ENCODE measurements at places on chromosomes 6 and 20.

DNA sequence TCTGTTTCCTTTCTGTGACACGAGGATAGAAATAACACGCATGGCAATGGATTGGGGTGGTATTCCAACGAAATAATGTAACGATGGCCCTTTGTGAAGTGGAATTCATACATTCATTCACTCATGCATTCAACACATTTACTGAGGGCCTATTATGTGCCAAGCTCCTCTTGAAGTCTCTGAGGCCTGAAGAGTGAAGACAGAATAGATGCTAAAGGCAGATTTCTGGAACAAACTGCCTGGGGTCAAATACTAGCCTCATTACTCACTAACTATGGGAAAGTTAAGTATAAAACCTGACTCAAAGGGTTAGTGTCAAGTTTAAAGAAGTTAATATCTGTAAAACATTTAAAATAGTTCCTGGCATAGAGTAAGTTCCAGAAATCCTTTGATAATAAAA, 279.6 kb upstream of the SULF2 start:
- DNase-seq: no peak

- peak; percentile 25 for DNase-seq
Observed at GRCh38 chr6:108117427-108118358, 43.2 kb upstream of the OSTM1 start.

GRCh38 chr6:5747379-5747778, 259.3 kb downstream of the NRN1 start:
- DNase-seq: no peak

DNA sequence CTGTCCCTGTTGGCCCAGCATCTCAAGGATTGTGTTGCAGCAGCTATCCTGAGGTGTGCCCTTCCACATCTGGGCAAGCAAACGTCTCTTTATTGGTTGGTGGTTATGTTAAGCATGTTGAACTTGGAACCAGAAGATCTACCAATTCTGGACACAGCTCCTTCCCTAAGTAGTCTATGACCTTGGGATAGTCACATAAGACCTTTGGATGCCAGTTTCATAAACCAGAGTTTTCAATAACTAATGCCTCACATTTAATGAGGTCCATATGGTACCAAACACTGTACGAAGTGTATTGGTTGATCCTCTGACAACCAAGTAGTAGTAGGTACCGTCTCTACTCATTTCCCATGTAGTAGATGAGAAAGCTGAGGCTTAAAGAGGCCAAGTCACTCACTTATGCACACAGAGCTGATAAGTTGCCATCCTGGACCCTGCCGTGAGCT, 3.7 kb downstream of the CYP24A1 start:
- no peak for DNase-seq

DNA sequence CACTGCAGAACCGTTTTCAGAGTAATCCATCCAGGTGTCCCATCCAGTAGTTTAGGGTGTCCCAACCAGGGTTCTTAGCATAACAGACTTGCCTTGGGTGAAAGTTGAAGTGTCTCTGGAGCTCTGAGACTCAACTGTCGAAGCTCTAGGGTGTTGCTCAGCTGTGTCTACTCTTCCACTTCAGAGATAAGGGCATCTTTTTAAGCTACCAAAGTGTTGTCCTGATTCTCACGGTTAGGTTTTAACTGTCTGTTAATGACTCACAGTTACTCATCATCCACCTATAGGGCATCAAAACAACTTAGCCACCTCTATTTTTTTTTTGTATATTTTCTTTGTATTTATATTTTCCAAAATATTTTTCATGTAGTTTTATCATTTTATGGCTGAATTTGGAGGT, 36.9 kb upstream of the TBX18 start:
- DNase-seq: no peak

GRCh38 chr6:143755301-143755744, 77.6 kb downstream of the PHACTR2 start:
- DNase-seq: no peak

DNA sequence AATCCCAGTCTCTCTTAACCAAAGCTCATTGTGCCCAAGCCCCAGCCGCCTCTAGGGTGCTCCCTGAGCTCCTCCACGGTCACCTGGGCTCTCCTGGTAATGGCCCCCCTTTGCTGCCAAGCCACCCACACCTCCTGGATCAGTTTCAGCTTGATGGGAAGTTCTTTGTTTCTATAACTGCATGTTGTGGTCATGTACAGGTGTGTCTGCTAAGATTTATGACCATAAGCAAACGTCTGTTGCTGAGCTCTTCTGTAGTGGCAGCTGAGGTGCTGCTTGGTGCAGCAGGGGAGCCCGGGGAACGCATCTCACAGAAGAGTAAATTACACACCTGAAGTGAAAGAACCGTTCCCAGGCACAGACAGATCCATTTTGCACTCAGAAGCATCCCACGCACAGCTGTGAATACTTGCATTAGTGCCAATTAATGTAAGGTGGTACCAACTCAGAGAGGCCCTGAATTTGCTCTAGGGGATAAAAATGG, 194.6 kb upstream of the ARID1B start:
- no peak for DNase-seq

DNA sequence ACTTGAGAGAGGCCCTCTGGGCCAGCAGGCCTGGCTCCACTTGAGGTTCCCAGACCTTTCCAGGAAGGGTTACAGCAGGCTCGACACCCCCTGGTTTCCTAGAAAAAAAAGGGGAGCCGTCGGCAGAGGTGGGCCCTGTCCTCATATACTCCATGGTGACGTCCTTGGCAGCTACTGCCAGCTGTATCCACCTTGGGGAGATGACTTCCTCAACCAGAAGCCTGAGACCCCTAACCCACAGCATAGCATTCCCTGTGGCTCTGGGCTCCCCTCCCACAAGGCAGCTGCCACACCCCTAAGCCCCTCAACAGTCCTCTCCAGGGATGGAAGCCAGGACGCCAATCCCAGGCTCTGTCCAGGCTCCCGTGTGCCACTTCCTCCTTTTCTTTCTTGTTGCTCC, 294.8 kb downstream of the CDC5L start:
- DNase-seq: no peak

- no peak for DNase-seq
Observed at GRCh38 chr20:52012079-52012478, 179.5 kb downstream of the ZFP64 start.

- DNase-seq: no peak
Observed at GRCh38 chr6:110557199-110557598, 80.8 kb upstream of the SLC22A16 start.

DNA sequence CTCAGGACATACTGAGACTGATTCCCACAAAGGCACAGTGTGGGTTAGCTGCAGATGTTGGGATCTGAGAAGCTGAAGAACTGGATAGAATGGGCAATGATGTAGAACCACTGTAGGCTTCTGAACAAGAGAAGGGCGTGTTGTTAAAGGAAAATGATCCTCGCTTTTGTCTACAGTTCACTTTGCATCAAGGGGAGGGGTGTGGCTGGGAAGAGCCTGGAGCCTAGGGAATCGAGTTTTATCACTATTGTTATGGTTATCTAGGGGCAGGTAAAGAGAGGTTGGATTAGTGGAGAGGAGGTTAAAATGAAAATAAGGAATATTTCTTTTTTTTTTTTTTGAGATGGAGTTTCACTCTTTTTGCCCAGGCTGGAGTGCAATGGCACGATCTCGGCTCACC, 768.1 kb downstream of the KIF16B start:
- DNase-seq: no peak

- no peak for DNase-seq
Observed at GRCh38 chr6:130513770-130514169, 148.0 kb downstream of the TMEM200A start.

- no peak for DNase-seq
Observed at GRCh38 chr6:29603930-29604329, 19.0 kb downstream of the OR2H2 start.

GRCh38 chr6:97147421-97147820, 135.6 kb downstream of the MMS22L start:
- no peak for DNase-seq

- no peak for DNase-seq
Observed at GRCh38 chr20:8133851-8134451, 1.9 kb downstream of the PLCB1 start.

DNA sequence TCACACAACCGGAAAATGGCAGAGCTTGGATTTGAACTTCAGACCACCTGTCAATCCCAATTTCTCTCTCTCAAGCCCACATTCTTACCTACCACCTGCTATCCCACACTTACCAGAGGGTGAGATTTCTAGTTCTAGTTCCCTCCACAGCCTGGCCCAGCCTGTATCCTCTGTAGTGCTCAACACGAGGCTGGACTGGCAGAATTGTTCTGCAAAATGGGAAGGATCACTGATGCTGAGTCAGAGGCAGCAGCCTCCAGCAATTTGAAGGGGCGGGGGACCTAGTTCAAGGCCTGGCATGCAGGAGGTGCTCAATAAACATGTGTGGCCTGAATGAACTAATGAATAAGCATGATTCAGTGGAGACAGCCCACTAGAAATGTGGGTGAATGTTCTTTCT, 53.6 kb upstream of the TTPAL start:
- DNase-seq: no peak

- DNase-seq: no peak
Observed at GRCh38 chr6:162973980-162974379, 246.2 kb downstream of the PACRG start.

GRCh38 chr6:40054602-40055001, 120.3 kb upstream of the MOCS1 start:
- no peak for DNase-seq

GRCh38 chr20:6732001-6732447, 35.5 kb upstream of the BMP2 start:
- peak; percentile 87 for DNase-seq

GRCh38 chr6:55052846-55053245, 121.5 kb upstream of the HCRTR2 start:
- DNase-seq: no peak

- DNase-seq: no peak
Observed at GRCh38 chr20:24303393-24304170, 165.8 kb upstream of the SYNDIG1 start.

DNA sequence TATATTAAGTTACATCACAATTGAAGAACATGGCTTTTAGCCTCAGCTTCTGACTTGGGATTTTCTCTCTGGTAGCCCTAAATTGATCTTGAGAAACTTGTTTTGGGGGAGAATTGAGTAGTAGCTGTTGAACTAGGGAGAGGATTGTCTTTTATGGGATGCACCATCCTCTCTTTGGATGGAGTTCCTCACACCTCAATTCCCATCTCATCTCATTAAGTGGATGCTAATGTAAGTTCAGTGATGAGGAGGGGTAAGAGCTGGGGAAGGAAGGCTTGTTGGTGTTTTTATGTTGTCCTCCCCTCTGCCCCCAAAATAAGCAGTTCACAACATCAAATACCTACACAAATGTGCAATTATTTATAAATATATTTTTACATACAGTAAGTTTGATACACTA, 4.0 kb downstream of the GJA1 start:
- no peak for DNase-seq

DNA sequence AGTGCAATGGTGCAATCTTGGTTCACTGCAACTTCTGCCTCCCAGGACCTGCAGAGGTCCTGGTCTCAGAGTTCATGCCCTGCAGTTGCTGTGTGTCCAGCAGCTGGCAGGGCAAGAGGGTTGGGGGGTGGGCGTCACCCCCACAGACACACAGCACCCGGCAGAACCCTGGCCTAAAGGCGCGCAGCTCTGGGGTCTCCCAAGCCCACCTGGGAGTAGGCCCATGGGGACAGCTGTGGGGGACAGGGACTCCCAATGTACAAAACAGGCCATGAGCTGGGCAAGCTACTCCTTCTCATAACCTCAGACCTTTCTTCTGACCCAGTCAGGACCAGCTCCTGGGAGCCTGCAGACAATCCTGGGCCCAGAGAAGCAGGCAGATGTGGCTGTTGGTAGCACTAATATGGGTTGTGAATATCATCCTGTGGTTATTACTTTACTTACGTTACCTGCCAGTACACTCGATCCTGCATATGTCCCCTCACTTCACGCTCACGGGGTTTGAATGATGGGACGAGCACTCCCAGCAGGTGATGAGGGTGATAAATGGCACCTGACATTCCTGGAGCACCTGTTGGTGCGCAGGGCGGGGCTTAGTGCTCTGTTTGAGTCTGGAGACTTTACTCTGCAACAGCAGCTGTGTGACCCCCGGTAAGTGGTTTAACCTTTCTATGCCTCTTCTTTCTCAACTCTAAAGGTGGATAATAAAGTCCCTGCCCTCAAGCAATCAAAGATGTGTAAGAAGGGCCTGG, 39.9 kb upstream of the SULF2 start:
- DNase-seq: no peak

DNA sequence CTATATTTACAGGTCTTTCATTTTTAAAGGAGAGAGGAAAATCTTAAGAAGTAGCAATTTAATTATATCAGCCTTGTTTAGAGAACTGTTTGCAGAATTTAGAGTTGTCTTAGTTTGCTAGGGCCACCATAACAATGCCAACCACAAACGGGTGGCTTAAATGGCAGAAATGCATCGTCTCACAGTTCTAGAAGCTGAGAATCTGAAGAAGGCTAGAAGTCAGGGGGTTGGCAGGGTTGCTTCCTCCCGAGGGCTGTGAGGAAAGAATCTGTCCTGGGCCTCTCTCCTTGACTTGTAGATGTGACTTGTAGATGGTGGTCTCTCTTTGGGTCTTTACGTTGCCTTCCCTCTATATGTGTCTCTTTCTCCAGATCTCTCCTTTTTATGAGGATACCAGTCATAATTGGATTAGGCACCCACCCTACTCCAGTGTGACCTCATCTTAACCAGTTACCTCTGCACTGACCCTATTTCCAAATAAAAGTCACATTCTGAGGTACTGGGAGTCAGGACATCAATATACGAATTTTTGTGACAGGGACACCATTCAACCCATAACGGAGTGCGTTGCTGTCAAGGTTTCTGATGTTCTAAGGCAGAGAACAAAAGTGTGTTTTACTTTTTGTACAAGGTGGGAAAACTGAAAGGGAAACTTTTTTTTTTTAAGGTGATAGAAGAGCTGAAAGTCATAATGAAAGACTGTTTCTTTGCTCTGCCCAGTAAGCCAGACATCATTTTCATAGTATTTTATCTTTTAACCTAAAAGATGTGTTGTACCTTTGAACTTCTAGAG, 84.4 kb downstream of the SAMD3 start:
- DNase-seq: no peak

DNA sequence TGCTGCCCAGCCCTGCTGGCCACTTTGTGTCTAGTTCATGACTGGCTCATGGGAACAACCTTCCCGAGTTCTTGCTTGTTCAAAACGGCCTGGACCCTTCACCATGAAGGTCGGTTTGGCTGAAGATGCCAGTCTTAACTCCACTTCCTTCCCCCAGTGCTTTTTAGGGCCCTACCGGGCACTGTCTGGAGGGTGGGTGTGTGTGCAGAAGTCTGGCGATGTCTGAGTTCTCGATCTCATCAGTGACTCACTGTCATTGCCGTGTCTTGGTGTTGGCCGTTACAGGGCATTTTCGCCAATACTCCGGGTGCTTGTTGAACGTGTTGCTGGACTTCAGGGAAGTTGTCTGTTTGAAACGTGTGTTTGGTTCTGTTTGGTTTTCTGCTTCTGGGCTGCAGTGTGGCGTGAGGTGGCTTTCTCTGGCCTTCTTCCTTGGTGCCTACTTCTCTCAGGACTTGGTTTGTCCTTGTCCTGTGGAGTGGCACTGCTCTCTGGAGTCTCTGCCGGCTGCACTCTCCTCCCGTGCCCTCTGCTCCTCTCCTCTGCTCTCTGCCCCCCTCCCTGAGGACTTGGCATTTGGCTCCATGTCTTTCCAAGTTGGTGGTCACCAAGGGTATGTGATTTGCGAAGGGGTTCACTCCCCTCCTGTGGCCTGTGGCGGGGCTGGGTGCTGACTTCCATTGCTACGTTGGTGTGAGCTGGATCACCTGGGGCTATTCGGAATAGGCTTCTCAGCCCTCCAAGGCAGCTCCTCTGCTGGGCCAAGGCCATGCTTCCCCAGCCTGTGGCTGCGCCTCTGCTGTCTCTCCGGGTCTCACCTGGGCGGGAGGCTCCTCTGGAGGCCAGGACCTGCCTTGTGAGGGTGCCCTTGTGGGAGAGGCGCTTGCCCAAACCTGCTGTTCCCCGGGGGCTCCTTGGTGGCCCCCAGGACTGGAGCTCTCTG, 38.2 kb downstream of the PYGB start:
- peak; percentile 38 for DNase-seq

GRCh38 chr6:71203206-71203605, 85.4 kb upstream of the OGFRL1 start:
- no peak for DNase-seq
